ENCODE measurements at places on chromosomes 13 and 19.

DNA sequence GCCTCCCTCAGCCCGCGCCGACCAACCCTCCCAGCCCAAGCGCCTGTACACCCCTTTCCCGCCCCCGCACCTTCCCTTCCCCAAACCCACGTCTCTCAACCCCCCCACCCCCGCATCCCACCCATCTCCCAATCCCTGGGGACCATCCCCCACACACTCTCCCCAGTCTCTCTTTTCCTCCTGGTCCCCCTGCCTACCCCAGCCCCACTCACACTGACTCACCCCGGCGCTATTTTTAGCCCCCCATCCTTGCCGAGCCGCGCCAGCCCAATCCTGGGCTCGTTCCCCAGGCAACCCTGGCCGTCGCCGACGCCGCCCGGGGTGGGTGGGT lies 11.7 kb downstream of the CIC start:
- no peak for DNase-seq

GRCh38 chr19:28948026-28948425 lies 264.9 kb downstream of the UQCRFS1 start:
- DNase-seq: no peak

DNA sequence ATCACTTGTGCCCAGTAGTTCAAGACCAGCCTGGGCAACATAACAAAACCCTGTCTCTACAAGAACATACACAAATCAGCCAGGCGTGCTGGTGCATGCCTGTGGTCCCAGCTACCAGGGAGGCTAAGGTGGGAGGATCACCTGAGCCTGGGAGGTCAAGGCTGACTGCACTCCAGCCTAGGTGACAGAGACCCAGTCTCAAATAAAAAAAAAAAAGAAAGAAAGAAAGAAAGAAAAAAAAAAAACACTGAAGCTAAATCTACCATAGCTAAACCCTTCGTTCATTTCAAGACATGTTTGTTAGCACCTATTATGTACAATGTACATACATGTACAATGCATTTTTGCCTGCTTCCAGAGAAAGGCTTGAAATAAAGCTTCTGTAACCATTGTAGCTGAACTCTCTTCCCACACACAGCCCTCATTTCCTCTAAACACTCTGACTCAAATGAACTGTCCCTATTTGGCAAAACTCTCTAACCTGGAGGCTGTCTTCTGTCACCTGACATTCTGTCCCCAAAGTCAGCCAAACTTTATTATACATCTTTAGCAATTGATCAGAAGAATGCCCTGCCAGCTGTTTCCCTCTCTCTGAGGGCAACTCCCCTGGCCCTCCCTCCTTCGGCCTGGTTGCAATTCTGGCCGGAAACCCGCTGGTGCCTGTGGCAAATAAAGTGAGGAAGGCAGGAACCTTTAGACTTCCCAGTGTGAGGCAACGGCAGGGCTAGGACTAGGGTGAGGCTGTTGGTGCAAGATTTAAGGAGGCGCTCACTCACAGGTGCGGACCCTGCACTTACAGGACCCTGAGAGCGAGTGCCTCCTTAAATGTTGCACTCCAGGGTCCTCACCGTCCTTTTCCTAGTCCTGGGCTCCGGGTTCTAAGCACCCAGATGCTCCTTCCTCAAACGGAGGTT lies 1.8 kb downstream of the ETHE1 start:
- peak; percentile 2 for DNase-seq

- DNase-seq: no peak
Measured at GRCh38 chr13:114309086-114309485, 5.2 kb upstream of the CHAMP1 start.

DNA sequence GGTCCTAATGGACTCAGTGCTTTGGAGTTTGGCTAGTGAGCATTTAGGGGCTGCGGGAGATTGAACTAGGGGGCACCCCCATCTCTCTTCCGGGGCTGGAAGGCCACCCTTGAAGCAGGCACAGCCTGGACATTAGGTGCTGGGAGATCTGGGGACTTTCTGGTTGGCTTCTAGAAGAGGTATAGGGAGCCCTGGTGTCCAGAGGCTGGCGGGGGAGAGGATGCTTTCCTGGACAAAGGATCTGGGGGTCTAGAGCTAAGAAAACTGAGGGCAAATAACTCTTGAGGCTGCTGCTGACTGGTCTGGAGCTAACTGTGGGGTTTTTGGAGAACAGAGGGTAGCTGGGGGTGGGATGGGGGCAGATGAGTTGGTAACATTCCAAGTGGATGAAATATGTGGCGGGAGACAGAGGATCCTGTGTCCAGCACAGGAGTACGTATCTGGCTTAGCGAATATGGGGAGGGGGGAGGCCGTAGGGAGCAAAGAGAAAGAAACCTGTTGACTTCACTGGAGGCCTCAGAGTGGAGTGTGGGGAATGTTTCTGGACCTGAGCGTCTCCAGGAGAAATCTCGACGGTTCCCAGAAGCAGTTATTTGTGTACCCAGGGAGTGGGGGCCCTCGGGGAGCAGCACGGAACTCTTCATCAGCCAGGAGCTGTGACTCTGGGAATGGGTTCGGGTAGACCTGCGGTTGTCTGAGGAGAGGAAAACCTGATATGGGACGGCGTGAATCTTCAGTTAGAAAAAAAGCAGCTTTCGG lies 1.4 kb downstream of the HNRNPUL1 start:
- no peak for DNase-seq

GRCh38 chr13:21453387-21454081 lies 5.6 kb downstream of the ZDHHC20 start:
- DNase-seq: no peak

- peak; percentile 82 for DNase-seq
Measured at GRCh38 chr19:13839130-13839937, 37.6 kb upstream of the NANOS3 start.

GRCh38 chr13:102846261-102847015 lies 606 bp downstream of the ERCC5 start:
- peak; percentile 53 for DNase-seq

GRCh38 chr19:49808711-49809159 lies 4.4 kb downstream of the FUZ start:
- peak; percentile 93 for DNase-seq

DNA sequence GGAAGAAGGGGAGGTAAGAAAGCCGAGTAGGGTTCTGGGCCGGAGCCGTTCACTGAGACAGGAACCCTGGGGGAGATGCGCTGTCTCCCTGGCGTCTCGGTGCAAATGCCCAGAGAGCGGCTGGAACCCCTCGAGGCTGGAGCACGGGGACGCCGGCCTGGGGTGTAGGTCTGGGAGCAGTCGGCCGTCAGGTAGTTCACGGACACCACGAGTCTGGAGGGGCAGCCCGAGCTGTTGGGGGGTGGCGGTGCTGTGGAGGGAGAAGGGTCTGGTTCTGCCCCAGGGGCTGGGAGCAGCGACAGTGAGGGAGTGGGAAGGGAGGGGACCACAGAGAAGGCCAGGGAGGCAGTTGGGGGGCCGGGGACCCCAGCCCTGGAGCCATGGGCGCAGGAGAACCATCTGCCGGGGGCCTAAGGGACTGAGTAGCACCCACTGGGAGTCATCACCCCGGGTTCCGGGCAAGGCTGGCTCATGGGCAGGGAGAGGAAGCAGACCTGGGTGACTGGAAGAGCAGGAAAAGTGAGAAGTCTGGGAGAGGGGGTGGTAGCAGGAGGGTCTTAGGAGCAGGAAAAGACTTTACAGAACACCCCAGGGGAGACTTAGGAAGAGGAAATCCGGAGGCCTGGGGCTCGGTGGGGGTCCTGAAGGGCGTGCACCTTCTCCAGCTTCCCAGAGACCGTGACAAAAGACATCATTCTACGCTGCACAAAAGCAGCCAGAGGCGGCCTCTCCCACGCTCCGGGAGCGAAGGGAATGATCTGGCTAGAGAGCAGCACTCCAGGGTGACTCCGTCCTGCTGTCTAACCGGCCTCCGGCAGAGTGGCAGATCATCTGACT lies 173.1 kb upstream of the SOX1 start:
- no peak for DNase-seq

GRCh38 chr13:23658929-23659541 lies 88.8 kb downstream of the TNFRSF19 start:
- no peak for DNase-seq

DNA sequence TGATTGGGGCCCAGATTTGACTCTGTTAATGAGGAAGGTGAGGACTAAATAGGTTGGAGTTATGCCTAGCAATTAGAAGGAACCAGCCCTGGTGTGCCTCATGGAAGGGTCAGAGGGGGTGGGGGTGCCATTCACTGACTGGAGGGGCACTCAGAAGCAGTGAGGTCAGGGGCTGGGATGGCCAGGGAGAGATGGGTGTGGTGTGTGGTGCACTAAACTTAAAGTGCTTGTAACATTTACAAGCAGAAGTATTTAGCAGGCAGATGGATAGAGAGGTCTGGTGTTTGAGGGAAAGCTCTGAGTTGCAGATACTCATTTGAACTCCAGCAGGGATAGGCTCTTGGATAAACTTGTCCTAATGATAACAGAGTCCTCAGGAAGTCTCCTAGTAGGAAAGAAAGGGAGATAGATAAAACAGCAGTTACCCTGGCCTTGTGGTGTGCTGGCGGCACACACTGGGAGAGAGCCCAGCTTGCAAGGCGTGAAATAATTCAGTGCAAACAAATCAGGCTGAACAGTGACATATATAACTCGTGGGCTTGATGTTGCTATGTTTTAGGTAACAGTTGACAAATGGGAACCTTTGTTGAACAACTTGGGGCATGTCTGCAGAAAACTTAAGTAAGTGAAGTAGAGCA lies 20.0 kb upstream of the UPF3A start:
- DNase-seq: no peak

- no peak for DNase-seq
Measured at GRCh38 chr19:50384685-50385535, 763 bp downstream of the POLD1 start.

DNA sequence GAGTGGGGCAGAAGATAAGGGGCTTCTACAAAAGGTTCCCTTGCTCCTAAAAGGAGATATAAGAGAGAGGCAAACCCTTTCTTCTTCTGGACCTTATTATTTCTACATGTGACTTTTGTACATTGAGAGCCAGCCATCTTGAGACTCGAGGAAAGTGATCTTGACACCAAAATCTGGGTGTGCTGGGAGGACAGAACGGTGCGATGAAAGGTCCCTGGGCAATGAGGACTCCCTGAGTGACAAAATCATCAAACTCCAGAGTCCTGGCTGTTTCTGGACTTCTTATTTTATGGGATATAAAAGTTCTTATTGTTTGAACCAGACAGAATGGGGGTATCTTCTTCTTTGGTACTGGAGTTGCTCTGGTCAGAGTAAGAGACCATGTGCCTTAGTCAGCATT lies 411.0 kb downstream of the ZNF536 start:
- DNase-seq: no peak

DNA sequence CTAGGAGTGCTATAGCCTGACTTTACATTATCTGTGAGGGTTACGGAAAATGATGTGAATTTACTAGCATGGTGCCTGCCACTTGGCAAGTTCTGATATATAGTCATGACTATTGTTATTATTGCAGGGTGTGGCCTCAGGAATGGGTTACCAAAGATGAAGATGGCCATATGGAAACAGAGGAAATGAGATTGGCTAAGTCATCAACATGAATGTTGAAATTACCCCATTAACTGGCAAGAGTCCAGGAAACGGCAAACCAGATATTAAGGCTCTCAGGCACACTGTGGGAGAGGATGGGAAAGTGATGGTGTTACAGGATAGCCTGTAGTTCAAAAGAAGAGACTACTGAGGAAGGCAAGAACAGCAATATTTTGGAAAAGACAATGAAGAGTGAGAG lies 183.3 kb downstream of the KCNRG start:
- no peak for DNase-seq

GRCh38 chr13:46850214-46850613 lies 46.6 kb downstream of the HTR2A start:
- no peak for DNase-seq

- peak; percentile 91 for DNase-seq
Measured at GRCh38 chr13:46052319-46053161, at the start of gene ZC3H13. Gene ZC3H13 (minus strand): TSS chr13:46052746. CDS start chr13:46045507, 7,239 bp downstream.

GRCh38 chr13:85616275-85616674 lies 182.9 kb downstream of the SLITRK6 start:
- DNase-seq: no peak

DNA sequence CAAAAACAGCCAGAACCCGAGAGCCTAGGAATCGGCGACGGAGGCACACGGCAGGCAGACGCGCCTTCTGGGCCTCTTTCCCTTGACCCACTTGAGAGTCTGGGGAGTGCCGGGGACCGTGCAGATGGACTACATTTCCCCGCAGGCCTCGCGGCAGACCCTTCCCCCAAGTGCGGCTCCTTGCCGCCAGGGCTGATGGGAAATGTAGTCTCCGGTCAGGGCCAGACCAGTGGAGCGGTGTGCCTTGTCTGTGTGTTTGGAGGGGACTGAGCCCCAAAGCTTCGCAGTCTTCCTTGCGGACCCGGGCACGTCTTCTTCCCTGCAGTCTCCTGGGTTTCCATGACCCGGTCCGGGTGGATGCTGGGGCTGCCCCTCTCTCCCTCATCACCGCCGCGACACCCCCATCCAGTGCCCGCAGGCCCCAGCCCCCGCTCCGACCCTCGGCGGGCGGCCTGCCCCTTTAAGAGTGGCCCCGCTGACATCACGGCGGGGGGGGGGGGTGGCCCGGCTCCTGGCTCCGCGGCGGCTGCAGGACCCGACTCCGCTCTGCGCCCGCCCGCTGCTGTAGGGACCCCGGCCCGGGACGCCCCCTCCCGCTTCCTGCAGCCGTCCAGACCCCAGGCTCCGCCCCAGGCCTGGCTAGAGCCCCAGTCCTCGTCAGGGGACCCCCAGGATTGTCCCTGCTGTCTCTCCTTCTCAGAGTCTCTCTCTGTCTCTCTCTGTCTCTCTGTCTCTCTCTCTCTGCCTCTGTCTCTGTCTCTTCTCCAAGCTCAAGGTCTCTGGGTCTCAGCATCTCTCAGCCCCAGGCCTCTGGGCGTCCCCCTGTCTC lies 758 bp upstream of the CACNG7 start:
- DNase-seq: no peak

DNA sequence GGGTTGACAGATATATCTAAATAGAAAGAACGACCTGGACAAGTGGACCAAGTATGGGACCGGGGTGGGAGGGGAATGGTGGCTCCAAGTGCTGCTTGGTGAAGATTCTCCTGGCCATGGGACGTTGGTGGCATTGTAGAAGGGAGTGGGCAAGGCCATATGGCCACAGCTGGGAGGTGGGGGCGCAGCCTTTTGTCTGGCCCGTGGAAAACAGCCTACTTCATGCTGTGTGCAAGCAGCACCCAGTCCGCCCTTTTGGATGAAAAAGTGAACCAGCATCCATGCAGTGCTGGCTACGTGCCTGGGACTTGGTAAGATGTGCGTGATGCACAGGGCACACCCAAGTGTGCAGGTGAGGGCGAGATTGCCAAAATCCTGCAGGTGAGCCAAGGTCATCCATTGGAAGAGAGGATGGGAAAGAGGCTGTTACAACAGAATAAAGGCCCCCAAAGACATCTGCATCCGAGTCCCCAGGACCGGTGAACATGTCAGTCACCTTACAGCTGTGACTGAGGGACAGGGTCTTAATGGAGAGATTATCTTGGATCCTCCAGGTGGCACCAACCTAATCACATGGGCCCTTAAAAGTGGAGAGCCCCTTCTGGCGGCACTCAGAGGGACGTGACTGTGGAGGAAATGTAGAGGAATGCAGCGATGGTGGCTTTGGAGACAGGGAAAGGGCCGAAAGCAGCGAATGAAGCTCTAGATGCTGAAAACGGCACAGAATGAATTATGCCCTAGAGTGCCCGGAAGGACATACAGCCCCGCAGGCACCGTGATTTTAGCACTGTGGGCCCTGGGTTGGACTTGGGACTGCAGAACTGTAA lies 40.8 kb downstream of the TEX29 start:
- no peak for DNase-seq

GRCh38 chr19:42619271-42619670 lies 24.5 kb upstream of the CEACAM8 start:
- no peak for DNase-seq
